ENCODE measurements at places on chromosomes 7 and 10.

DNA sequence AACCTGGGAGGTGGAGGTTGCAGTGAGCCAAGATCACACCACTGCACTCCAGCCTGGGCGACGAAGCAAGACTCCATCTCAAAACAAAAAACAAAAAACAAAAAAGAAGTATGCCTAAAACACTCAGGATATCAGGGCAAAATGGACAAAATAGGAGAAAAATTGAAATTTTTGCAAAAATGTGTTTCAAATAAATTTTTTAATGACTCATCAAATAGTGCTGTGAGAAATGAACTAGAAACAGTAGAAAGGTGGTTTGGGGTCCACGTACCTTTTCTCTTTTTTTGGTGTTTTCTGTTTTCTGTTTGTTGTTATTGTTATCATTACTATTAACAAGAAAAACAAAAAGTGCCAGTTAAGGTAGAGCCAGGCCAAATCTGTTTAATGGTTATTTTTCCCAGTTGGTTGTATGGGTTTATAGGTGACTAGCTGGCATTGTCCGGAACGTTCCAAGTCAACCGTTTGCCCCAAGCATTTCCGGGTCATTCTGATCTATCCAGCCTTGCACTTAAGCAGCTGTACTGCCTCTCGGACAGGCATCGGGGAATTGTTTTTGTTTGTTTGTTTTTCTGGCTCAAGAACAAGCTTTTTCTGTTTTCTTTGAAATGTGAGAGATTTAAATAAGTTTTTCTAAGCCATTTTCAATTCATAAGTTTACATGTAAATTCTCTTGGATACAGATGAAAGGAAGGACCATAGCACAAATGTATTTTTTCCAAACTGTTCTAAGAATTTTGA lies 157.0 kb upstream of the NEBL start:
- DNase-seq, result no peak

DNA sequence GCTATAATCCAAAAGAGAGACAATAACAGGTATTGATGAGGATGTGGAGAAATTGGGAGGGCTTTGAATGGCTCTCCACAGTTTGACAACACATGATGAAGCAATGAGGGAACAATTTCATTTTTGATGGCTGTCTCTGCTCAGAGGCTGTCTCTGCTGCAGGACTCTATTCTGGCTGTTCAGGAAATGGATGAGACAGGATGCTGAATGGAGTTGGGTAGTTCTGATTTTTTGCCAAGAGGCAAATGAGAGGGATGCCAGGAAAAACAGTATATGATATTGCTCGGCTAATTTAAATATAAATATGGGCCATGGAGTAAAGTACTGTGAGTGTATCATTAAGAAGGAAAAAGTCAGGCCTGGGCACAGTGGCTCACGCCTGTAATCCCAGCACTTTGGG lies 16.8 kb downstream of the APBB1IP start:
- DNase-seq, result no peak

GRCh38 chr7:28792858-28793257 lies 165.3 kb downstream of the TRIL start:
- no peak for DNase-seq

DNA sequence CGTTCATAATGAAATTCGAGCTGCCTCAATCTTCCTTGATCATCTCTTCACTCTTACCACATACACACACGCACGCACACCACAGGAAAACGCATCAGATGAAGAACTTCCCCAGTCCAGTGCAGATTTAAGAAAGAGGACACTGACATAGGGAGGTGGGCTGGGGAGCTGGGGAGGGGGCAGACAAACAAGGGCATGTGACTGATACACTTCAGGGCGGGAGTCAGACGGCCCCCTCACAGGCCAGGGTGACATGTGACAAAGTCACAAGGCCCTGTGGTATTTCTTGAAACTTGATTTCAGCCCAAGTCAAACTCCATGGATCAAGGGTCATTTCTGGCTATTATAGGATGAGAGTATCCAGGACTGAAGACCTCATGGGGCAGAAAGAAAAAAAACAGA lies 82.6 kb downstream of the KCNMA1 start:
- no peak for DNase-seq

- DNase-seq, result no peak
These were observed 497.5 kb upstream of the KLF6 start for GRCh38 chr10:4282496-4282895.

DNA sequence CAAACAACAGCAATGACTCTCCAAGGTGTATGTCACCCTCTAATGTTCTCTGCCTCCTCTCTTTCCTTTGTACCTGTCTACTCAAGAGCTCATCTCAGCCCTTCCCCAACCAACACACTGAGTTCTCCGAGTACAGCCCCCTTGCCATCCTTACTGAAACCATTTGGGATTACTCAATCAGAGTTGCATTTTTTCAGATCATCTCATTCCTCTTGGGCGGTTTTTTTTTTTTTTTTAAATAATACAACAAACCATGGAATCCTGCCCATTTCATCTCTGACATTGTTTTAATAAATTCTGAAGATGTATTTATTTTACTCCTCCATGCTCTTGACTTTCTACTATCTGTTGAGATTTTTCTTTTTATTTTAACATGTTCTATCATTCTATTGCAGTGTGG lies 4.2 kb upstream of the CREB3L2 start:
- no peak for DNase-seq

- DNase-seq, result no peak
These were observed 714 bp upstream of the KCND2 start for GRCh38 chr7:120272261-120272660.

DNA sequence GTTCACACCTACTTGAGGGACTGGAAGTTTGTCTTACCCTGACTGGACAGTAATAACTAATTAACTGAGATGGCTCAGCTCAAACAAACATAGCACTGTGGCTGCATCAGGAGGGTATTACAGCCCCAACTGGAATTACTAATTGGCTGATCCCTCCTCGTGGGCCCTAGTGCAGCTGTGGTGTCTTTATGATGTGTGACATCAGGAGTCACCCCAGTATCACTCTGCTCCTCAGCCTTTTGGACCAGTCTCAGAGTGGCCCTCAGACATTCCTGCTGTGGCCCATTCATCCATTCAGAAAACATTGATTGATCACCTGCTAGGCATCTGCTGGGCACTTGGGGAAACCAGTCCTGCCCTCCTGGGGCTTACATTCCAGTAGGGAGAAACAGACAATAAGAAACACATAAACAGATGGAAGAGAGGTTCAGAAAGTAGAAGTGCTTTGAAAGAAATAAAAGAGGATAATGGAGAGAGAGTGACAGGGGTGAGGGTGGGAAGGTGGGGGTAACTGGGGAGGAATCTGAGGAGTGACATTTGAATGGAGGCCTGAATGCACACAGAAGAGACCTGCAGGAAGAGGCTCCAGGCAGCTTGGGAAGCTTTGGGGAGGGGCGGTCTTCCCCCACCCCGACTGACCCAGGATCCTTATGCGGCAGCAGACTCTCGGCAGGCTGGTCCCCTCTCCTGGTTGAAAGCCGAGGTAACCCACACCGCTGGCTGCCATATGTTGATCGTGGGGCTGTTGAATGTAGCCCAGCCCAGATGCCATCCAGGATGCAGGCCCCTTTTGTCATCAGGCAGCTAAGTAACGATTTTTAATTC lies 113.1 kb downstream of the C10orf105 start:
- DNase-seq, result no peak

GRCh38 chr10:109853921-109854320 lies 69.4 kb downstream of the XPNPEP1 start:
- no peak for DNase-seq

DNA sequence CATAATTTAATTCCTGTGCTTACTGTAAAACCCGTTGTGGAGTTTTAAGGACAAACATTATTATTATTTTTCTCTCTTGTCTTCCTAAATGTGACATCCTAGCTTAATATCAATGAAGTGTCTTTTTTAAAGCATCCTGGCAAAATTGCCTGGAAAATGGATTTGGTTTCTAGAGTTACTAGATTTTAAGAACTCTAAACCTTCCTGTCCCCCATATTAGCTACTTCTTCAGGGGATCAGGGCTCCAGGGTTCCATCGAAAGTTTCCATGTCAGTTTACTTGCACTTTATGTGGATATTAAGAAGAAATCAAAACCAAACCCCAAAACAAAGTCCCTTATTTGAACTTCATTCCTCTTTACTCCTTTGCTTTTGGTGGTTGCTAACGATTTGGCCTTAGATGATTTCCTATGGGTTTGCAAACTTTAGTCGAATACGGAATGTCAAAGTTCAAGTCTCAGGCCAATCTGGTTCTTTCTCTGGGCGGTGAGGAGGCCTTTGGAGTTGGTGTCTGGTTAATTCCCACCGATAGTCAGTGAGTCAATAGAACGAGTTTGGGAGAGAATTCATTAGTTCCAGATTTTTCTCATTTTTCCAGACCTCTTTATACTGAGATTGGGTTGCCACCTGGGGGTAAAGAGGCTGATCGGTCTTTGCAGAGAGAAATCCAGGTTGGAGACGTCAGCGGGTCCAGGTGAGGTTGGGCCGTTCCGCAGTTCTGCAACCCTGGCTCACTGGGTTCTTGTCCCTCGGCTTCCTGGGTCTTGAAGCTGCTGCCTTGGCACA lies 1.1 kb downstream of the CUX1 start:
- no peak for DNase-seq

DNA sequence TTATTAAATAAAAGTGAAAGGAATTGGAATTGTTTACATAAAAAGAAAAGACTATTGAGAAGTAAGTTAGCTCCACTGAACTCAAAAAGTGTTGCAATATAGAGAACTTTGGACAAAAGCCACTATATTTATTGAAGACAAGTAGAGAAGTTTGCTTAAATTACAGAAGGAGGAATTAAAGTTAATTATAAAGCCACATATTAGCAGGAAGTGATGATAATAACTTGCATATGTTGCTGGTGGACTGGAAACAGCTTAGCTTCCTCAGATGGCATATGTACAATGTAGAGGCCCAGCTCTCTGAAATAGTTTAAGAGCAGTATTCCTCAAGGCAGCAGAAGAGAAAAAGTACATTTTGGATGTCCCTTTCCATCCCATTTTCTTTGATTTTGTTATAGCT lies 400.7 kb downstream of the GATA3 start:
- DNase-seq, result no peak

DNA sequence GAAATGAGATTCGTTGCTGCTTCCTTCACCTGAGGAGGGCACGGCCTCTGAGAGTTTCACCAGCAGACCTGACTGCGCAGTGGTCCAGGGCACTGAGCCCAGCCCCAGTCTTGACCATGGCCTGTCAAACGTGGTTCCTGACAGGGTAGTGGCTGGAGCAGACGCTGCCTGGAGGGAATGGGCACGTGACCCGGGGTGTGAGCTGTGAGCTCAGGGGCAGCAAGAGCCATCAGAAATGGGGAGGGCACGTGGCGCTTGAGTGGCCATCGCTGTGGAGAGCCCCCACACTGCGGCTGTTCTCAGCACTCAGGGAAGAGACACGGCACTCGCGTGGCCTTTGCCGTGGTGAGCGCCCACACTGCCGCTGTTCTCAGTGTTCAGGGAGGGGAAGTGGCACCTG lies 12.0 kb downstream of the FAM20C start:
- no peak for DNase-seq

- DNase-seq, result no peak
These were observed 101.0 kb downstream of the UBE2H start for GRCh38 chr7:129851809-129852208.

DNA sequence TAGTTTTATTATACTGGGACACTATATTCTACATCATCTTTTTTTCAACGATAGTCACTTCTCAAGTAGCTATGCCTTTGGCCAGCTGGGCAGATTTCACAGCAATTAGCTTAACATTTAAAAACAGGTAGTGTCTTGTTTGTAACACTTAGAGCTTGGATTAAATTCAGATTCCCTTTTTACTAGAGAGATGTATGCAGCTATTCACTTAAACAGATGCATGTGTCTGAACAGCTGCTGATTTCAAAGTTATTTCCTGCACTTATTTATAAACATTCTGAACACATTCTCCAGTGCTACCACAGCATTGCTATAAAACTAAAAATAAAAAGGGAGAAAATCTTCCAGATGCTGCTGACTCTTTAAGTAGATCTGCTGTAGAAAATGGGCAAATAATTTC lies 637.2 kb downstream of the POM121L12 start:
- no peak for DNase-seq

- DNase-seq, result no peak
These were observed 18.3 kb downstream of the CLCN1 start for GRCh38 chr7:143334244-143334643.
